ENCODE measurements at places on chromosomes 2 and 18.

- no peak for DNase-seq
These were observed 124.1 kb downstream of the MEMO1 start for GRCh38 chr2:31886700-31887099.

DNA sequence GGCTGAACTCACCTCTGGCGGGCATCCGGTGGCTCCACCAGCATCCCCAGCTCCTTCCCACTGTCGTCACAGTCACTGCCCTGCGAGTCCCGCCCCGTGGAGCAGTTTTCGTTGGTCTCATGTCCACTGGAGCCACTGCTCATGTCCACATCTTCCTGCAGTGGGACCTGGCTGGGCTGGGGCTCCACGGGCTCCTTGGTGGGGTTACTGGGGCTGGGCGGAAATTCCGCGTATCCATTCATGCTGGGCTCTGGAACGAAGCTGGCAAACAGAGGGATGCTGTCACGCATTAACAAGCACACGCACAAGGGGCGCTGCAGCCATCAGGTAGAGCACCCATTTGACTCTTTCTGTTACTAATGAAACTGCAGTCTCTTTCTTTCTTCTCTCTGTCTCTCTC is 10.7 kb downstream of the PER2 start:
- no peak for DNase-seq

DNA sequence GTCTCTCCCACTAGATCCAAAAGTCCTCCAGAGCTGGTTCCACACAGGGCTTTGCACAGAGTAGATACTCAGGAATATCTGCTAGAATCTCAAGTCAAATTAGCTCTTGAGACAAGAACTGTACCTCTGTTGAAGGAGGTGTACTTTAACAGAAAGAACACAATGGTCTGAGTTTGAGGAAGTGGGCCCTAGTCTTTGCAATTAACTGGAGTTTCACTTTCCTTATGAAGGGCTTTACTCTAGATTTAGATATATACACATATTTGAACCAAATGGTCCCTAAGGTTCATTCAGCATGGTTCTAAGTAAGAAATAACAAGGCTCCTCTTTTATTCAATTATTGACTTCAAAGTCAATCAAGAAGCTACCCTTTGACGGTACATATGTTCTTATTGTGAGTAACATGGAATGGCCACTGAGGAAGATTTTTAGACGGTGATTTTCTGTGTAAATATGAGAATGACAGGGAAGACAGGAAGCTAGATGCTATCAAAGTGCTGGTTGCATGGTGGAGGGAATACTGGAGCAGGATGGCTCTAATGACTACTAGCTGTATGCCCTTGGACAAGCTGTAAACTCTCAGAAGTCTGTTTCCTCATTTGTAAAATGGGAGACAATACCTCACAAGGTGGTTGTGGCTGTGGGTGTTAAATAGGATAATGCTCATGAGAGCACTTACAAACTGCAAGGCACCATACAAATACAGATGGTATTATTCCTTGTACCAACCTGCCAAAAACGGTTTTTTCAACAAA is 73.5 kb upstream of the SERTAD2 start:
- no peak for DNase-seq

DNA sequence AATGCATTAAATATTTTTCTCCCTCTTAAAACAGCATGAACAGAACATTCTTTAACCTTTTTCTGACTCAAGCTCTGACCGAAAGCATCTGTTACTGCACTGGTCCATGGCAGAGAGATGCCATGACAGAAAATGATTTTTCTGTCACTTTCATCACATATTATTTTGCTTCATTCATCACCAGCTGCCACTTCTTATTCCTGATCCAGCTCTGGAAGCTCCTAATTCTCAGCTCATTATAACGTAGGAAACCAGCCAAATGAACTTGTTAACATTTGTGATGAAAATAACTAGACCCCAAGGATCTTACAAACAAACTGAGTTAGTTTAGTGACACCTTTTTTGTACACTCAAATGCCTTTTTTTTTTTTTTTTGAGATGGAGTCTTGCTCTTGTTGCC is 7.6 kb upstream of the CFLAR start:
- no peak for DNase-seq

- DNase-seq = no peak
These were observed 87.1 kb downstream of the CNTNAP5 start for GRCh38 chr2:124112206-124112605.

DNA sequence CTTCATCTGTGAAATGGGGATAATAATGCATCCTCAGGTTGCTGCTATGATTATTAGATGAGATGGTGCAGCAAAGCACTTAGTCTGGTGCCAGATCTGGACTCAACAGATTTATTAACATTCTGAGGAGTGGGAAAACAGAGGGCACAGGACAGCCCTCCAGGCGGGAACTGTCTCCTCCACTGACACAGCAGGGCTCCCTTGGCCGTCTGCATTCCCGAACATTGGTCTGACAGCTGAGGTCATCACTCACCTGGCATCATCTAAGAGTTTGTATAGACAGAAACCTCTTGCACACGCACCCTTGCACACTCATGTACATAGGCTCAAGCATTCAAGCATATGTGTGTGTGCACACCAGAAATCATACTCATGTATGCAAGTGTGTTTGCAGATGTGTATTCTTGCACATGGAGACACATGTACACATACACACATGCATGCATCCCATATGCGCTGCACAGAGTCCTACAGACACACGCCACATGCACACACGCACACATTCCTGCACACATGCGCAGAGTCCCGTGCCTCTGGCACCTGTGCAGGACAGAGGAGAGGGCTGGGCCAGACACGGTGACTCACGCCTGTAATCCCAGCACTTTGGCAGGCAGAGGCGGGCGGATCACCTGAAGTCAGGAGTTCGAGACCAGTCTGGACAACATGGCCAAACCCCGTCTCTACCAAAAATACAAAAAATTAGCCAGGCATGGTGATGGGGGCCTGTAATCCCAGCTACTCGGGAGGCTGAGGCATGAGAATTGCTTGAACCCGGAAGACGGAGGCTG is 173.3 kb upstream of the GLI2 start:
- no peak for DNase-seq

- no peak for DNase-seq
These were observed 196.8 kb upstream of the SESTD1 start for GRCh38 chr2:179461420-179461819.

DNA sequence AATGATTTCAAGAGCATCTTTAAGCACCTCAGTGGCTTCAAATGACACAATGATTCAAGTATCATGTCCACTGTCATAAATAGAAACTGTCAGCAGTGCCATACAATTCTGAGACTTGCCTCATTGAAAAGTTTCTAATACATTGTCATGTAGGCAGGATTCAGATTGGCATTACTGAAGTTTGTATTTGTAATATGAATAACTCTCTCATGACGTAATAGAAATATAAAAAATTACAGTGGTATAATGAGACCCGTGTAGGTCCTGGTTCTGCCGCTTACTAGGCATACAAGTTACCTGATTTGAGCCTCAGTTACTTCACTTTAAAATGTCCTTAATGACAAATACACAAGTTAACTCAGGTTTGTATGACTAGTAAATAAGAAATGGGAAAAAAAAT is 1536.2 kb upstream of the NXPH2 start:
- no peak for DNase-seq

DNA sequence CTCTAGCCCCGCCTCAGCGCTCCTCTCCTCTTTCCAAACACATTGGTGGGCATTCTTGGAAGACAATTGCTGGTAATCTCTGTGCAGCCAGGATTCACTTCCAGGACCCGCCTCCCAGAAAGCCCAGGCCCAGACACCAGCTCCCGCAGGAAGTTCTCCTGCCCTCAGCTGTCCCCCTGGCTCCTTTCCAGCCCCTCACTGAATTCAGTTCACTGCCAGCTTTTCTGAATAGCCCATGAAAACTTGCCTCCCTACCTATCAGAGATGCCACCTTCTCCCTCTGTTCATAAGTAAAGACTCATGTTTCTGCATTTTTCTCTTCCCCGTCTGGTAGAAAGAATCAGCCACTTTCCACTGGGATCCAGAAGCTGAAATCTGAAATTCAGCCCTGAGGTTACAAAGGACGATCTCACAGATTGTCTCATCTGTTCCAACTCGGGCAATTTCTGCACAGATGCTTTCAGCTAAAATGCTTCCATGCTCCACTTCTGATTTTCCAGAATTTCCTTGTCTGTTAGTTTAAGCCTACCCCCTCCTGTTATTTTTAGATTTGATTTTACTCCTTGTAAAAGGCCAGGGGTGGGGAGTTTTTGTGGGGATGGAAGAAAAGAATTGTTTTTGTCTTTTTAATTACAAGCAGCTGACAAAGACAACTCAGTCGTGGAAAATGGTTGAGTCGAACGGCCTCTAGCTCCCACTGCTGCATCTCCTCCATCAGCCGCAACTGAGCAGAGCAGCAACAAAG is 98.1 kb downstream of the SP3 start:
- no peak for DNase-seq

GRCh38 chr2:29614295-29614830 is 307.0 kb downstream of the ALK start:
- DNase-seq = no peak

DNA sequence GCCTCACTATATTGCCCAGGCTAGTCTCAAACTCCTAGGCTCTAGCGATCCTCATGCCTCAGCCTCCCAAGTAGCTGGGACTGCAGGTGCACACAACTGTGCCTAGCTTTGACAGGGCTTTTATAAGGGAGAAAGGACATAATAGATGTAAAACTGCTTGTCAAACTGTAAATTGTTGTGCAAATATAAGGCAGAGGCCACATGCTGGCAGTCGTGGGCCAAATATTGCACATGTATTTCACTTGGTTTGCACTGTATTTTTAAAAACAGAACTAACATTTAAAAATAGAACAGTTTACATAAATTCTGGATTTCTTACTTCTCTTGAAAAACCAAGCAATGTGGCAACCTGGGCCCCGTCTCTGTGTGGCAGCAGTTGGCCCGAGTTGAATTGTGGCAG is 31.2 kb upstream of the MYO3B start:
- DNase-seq = no peak

DNA sequence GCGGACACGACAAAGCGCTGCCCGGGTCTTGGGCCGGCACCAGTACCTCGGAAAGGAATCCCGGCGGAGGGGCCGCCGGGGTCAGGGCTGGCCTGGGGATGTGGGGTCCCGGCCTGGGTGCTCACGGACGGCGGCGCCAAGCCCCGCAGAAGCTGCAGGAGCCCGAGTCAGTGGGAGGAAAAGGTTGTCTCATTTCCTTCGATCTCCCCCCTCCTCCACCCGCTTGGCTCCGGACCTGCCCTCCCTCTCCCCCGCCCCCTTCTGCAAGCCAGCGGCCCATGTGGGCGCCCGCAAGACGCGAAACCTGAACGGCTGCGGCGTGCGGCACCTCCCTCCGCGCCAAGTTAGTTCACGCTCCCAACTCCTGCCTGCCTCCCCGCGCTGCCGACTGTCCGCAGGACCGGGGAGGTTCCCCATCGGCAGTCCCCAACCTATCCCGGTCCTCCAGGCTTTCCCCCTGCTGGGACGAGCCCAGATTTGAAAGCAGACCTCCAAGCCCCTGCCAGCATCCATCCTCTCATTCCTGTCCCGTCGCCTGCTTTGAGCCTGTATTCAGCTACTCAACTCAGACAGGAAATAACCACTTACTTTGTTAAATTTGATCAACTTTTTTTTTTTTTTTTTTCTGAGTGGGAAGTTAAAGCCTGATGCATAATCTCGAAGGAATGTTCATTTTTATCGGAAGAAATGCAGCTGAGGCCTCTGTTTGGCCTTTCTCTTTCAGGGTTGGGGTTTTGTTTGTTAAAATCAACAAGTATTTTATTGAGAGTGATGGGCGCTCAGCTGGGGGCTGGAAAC is at the start of gene EVA1A:
EVA1A (minus strand) TSS at position 172 of the 798 bp plus-strand sequence. CDS start 42,799 bp downstream, outside the sequence.
- DNase-seq = no peak

- DNase-seq = no peak
These were observed 1.5 kb downstream of the ERBB4 start for GRCh38 chr2:212536817-212537725.

- no peak for DNase-seq
These were observed 24.7 kb downstream of the AGAP1 start for GRCh38 chr2:235518322-235519090.

DNA sequence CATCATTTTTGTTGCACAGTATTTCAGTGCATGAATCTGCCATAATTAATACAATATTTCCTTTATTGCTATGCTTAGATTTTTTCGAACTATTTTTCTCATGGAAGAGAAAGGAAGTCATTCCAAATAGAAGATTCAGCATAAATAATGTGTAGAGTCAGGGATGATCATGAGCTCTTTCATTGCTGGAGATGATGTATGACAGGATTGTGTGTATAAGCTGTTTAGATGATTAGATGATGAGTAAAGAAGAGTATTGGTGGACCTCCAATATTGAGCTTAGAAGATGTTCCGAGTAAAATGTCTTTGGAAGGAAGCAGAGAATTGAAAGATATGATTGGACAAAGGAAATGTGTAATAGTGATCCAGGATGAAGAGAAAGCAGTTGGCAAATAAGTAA is 364.5 kb downstream of the PARD3B start:
- DNase-seq = no peak
